ENCODE measurements at places on chromosomes 13 and 19. TPM values are rescaled to one million over a fixed set of nuclear protein-coding genes. Genes with fewer than 3 reads are reported as not detected.

DNA sequence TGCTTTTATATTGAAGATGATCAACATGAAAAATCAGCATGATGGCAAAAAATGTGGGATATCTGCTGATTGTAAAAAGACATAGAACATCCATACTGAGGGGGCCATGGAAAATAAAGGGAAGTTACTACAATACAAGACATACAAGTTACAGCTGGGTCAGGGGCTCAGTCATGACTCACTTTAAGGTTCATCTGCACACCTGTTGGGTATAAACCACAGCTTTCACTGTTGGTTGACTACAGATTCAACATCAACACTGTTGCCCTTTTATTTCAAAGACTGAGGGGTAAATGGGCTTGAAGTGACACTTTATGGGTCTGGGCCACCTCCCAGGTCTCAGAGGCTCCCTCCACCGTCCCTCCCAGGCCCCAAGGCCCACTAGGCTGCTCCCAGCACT is 98.1 kb upstream of the IRS2 start:
- no peak for DNase-seq

GRCh38 chr13:44013758-44014291 is 134.1 kb downstream of the LACC1 start:
- DNase-seq = no peak

- no peak for DNase-seq
These were observed 22.1 kb downstream of the MYO9B start for GRCh38 chr19:17097593-17098126.

DNA sequence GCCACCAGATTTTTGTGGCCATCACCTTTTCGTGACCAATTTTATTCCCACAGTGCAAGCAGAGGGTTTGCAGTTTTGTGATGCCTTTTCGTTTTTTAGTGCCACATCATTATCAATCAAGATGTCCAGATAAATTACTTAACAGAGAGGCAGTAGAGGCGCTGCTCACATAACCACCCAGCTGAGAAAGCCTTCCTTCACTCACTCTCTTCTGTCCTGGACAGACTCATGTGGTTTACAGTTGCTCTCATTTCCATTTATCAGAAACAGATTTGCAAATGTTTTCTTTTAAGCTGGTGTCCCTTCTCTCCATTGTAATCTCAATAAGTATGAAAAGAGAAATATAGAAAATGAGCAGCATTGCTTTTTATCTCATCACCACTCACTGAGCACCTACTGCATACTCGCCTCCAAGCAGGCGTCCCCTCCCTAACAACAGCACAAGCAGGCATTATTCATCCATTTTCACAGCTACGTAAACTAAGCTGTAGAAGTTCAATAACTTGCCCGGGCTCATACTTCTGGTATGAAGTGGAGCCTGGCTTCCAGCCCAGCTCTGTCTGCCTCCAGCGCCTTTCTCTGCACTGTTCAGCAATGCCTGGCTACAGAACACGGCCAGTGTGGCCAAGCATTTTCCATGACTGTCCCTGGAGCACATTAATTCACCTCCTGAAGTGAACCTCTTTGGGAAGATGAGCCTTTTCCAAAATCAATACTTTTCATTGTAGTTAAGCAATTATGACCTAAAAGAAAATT is 34.6 kb upstream of the KATNAL1 start:
- DNase-seq = no peak

- no peak for DNase-seq
These were observed 430.2 kb downstream of the KCTD12 start for GRCh38 chr13:76455960-76456359.

DNA sequence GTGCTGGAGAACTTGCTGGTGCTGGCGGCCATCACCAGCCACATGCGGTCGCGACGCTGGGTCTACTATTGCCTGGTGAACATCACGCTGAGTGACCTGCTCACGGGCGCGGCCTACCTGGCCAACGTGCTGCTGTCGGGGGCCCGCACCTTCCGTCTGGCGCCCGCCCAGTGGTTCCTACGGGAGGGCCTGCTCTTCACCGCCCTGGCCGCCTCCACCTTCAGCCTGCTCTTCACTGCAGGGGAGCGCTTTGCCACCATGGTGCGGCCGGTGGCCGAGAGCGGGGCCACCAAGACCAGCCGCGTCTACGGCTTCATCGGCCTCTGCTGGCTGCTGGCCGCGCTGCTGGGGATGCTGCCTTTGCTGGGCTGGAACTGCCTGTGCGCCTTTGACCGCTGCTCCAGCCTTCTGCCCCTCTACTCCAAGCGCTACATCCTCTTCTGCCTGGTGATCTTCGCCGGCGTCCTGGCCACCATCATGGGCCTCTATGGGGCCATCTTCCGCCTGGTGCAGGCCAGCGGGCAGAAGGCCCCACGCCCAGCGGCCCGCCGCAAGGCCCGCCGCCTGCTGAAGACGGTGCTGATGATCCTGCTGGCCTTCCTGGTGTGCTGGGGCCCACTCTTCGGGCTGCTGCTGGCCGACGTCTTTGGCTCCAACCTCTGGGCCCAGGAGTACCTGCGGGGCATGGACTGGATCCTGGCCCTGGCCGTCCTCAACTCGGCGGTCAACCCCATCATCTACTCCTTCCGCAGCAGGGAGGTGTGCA is 587 bp downstream of the S1PR4 start:
- DNase-seq = no peak

DNA sequence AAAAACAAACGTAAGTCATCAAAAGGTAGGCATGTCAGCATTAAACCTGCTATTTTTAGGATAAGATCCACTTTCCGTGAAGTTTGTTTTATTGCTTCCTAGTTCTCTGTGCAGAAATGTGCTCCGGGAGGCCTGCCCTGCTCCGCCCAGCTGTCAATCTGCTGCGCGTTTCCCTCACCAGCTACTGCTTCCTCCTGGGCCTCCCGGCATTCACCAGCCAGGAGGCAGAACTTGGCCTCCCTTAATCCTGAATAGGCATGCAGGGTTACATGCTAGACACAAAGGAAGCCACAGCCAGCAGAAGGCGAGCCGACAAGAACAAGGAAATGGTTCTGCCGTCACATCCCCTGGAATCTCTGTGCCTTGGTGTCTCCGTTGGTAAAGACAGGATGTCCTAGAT is 386.2 kb downstream of the IRS2 start:
- DNase-seq = no peak

DNA sequence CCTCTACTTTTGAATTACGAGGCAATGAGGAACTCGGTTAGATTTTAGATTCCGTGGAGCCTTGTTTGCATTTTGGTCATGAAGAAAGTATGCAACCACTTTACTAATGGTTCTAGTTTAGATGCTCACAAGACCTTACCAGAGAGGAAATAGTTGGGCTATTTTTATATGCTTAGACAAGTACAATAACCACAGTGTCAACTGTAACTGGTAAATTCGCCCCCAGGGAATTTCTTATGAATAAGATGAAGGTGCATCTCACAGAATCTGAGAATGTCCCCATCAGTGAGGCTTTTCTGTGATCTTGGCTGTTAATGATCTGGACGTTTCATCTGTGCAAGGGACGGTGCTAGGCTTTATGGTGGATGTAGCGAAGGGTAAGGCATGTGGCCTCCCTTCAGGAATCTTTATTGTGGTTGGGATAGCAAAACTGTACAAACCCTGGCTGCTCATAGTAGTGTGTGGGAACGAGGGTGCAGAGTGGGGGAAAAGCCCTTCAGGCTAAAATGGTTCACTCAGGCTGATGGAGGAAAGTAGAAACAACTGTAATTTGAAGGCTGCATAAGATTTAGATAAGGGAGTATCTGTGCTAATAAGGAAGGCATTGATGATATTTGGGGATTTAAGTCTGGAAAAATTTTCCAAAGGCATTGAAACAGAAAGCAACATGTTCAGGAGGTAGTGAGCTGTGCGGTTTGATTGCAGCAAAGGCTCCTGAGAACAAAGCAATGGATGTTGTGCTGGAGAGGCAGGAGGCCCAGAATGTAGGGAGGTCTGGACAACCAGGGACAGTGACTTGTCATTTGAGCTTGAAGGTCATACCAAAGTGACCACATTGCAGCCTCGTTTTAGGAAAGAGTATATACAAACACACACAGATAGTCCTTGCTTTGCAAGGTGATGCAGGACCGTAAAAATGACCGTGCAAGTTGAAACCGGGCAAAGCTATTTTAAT is 28.4 kb downstream of the UBAC2 start:
- no peak for DNase-seq

DNA sequence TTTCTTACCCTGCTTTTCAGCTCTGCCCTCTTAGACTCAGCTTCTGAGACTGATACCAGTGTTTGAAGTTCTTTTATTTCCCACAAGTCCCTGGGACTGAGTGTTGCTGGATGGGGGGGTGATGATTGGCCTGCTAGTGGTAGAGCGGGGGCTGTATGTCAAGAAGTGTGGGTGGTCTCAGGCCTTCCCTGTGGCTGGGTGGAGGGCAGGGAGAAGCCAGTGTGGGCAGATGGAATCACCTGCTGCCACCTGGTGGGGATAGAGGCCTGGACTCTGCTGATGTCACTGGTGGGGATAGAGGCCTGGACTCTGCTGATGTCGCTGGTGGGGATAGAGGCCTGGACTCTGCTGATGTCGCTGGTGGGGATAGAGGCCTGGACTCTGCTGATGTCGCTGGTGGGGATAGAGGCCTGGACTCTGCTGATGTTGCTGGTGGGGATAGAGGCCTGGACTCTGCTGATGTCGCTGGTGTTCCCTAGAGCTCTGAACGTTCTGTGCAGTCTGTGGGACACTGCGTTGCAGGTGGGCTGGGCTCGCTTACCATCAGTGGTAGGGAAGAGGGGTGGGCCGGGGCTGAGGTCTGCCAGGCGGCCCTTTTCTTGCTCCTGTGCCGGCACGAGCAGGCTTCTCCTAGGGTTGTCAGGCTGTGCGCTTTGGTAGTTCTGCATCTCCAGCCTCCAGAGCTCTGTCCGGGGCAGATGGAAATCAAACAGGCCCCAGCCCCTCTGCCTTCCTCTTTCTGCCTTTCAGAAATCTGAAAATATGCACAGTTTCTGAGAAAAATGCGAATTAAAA is 101.3 kb downstream of the ARHGEF7 start:
- DNase-seq = no peak

GRCh38 chr13:113748862-113749451 is 10.1 kb upstream of the TMEM255B start:
- no peak for DNase-seq

DNA sequence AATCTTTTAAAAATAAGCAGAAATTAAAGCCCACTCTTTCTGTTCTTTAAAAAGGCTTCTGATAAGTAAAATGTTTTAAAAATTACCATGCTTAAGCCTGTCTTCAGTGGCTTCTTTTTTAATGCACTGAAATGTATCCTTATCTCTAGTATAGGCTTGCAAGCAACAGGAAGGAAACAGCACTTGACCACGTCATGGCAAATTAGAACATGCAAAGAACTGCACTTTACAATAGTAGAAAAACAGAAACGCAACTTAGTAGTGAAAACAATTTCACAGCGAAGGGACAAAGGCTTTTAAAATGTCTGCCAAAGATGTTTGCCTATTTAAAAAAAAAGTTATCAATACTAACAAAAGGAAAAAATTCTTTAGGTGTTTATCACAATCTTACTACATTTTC is 36.3 kb downstream of the ELF1 start:
- DNase-seq = peak; percentile 59

GRCh38 chr13:38899571-38899970 is 91.1 kb downstream of the STOML3 start:
- no peak for DNase-seq

DNA sequence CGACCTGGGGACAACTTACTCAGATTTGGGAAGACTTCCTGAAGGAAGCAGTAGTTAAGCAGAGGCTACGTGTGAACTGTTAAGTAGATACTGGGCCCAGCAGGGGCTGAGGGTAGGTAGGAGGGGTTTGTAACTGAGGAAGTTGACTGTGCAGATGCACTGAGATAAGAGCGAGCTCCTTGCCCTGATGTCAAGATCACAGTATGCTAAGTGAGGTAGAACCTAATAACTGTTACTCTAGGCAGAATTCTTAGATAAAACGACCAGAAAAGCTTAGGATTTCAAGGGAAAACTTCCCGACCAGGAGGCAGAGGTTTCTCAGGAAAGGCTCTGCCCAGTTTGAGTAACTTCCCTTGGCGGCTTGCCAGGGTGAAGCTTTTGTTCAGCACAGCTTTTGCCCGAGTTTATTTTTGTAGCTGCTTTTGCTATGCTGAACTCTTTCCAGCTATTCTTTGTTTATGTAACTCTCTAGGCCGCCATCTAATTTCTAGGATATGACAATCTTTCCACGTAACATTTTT is 632.1 kb downstream of the DIAPH3 start:
- DNase-seq = peak; percentile 31

DNA sequence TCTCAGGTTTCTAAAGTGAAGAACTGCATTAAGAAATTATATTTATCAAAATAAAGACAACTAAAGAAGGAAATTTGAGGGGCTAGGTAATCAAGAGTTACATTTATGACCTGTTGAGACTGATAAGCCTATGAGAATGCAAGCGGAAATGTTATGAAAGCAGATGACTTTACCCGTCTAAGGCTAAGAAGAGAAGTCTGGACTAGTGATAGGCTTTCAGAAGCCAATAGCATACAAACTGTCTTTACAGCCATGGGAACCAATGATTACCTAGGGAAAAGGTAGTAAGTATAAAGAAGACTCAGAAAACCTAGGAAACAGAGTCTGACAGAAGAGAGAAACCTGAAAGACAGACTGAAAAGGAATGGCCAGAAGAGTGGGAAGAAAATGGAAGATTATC is 11.2 kb downstream of the TSC22D1 start:
- DNase-seq = no peak

DNA sequence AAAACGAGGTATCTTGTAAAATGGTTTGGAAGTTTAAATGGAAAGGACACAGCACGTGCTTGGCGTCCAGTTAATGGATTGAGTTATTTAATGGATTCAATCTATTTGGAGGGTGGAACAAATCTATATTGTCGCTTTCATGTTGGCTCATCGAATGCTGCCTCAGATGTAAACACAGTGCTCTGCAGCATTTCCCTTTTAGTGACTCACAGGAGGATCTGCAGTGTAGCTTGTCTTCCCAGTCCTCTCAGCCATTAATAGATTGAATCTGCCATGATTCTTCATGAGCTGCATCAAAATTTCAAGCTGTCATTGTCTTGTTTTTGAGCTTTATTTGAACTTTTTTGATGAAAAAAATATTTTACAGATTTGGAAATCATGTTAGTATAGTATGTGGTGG is 44.7 kb downstream of the DHRS12 start:
- DNase-seq = no peak

- DNase-seq = no peak
These were observed 42.7 kb upstream of the GAS6 start for GRCh38 chr13:113906571-113906970.

NKPD1 gene
- 0.58 TPM for total RNA-seq

NCCRP1 gene
- 1.1 TPM for total RNA-seq

LRRC63 gene
- 1.2 TPM for total RNA-seq

KIR3DL2 gene
- not detected for total RNA-seq

CLEC17A gene
- total RNA-seq = 0.21 TPM

KIRREL2 gene
- total RNA-seq = not detected

PLEKHA4 gene
- 11.5 TPM for total RNA-seq

Data from urinary bladder (tissue), 4 donors.